Activated naive CD8-positive, alpha-beta T cell treated with anti-CD3 and anti-CD28 coated beads, Interleukin-2, amount 50 U/mL, for 16 hours (primary cell): ENCODE measurements at places on chromosomes 4 and X.

DNA sequence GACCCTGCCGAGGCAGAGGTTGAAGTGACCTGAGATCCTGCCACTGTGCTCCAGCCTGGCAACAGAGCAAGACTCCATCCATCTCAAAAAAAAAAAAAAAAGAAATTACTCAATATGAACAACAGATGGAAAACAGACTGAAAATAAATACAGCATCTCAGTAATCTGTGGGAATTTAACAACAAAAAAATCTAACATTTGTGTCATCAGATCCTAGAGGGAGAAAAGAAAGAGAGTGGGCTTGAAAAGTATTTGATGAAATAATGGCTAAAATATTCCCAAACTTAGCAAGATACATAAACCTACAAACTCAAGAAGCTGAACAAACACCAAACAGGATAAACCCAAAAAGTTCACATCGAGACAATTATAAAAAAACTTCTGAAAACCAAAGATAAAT lies 84.7 kb downstream of the CENPC start:
- no peak for DNase-seq

DNA sequence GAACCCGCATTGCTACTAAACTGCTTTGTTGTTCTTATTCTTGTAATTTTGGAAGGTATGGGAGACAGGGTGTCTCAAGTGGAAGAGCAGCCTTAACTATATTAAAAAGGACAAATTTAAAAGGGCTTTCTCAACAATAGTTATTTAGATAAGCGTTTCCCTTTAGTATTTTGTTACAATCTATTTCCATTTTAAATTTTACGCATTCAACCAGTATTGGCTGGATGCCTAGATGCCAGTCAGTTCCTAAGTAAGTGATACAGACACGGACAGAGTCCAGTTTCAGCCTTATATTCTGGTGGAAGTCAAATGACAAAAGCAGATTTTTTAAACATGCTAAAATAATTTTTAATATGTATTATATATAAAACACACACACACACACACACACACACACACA lies 28.3 kb downstream of the FAT1 start:
- no peak for DNase-seq

- DNase-seq, result no peak
Measured at GRCh38 chr4:95505799-95506198, 43.0 kb downstream of the UNC5C start.

- DNase-seq, result no peak
Measured at GRCh38 chr4:159983082-159983481, 880.2 kb downstream of the RAPGEF2 start.

DNA sequence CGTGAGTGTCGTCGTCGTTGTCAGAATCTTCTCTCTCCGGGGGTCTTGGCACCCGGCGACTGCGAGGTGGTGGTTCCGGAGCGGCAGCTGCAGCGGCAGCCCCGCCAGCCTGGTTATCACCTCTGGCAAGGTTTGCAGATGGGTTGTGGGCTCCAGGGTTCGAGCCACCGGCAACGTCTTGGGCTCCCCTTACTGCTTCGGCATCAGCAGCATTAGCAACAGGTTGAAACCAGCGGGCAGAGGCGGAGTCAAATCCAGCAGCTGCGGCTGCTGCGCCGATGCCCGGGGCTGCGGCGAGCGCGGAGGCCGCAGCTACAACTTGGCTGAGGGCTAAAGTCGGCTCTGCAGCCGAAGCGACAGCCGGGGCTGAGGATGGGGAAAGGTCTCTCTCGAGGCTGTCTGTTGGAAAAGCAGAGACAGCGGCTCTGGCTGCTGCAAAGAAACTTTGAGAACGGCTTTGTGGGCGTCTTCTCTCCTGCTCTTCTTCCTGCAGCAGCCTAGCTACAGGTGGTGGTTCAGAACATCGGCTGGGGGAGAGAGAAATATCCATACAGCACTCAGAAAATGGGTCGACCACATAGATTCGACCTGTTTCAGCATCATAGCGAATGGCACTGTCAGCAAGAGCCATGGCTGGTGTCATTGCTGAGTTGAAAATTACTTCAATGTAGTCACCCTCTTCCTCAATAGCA lies 3.6 kb downstream of the IRS4 start:
- DNase-seq, result no peak

GRCh38 chrX:85288992-85289723 lies 45.4 kb downstream of the ZNF711 start:
- DNase-seq, result no peak

DNA sequence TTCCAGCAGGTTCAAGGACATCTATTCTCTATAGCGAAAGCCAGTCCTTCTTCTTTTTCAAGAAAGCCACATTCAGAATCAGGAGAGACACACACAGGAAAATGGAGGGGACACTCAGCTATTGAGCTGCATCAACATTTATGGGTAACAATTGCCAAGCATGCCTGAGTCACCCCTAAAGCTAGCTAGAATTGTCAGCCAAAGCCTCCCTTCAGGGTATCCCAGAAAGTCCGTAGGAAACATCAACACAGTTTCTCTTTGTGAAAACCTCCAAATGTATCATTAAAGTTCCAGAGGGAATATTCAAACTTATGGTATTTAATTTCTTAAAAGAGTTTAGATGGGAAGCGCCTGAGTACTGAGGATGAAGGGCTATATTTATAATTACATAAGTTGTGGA lies 331.1 kb upstream of the SLC7A11 start:
- no peak for DNase-seq

- DNase-seq, result no peak
Measured at GRCh38 chr4:128579154-128579853, 230.2 kb upstream of the JADE1 start.

- DNase-seq, result no peak
Measured at GRCh38 chrX:18098763-18099162, 121.9 kb downstream of the BEND2 start.

DNA sequence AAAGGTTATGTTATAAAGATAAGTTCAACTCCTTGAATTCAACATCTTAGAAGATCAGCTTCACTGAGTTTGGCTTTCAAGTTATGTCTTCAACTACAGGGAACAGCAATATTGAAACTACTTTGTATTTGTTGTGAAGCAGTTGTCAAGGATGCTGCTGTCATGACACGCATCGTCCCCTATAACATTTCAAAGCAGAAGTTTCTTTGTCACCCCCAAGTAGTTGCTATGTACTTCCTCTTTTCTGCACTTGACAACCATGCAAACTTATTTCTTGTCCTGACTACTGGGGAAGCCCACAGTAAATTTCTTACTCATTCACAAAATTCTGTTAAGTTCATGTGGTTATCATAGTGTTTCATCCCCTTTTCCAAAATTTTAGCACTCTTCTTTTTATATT lies 14.3 kb downstream of the ANTXR2 start:
- DNase-seq, result no peak

DNA sequence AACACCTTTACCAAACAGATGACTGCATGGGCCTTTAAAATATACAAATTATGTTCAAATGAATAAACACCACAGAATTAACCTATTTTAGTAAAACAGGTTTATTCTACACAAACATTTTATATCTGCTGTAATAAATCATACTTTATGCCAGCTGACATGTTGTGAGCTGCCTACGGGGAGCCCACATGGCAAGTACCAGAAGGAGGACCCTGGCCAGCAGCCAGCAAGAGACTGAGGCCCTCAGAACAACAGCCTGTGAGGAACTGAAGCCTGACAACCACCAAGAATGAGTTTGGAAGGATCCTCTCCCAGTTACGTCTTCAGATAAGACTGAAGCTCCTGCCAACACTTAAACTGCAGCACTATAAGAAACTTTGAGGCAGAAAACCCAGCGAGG lies 377.0 kb downstream of the PDGFC start:
- DNase-seq, result no peak

DNA sequence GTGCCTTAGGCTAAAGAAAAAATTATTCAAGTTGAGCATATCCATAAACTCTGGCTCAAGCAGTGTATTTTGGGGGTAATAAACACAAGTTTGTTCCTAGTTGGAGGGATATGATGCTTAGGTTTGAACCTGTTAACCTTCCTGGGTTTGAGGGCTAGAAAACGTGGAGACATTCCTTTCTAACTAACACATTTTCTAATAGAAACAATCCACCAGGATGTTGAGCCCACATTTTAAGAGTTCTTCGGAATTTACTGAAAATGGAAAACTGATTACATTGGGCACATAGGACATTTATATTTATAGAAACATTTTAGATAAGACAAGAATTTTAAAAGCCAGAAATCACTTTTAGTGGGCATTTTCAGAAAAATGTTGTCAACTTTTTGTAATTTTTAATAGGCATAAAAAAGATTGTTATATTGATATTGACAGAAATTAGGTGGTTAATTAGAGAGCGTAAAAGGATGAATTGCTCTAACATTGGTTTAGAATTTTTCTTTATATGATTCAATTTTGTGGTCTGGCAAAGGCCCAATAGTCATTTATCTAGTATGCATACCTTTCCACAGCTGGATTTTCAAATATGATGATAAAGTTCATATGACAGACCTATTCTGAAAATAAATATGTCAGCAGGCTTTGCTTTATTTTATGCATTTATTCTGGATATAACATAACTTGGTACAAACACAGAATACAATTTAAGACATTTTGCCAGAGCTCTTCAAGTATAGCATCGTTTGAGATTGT lies 49.2 kb downstream of the CEP44 start:
- no peak for DNase-seq

- DNase-seq, result no peak
Measured at GRCh38 chr4:60611762-60612496, 588.2 kb upstream of the ADGRL3 start.

- DNase-seq, result no peak
Measured at GRCh38 chr4:109721033-109721432, 8.8 kb downstream of the PLA2G12A start.

- DNase-seq, result no peak
Measured at GRCh38 chrX:6813836-6814370, 279.0 kb upstream of the VCX3A start.

DNA sequence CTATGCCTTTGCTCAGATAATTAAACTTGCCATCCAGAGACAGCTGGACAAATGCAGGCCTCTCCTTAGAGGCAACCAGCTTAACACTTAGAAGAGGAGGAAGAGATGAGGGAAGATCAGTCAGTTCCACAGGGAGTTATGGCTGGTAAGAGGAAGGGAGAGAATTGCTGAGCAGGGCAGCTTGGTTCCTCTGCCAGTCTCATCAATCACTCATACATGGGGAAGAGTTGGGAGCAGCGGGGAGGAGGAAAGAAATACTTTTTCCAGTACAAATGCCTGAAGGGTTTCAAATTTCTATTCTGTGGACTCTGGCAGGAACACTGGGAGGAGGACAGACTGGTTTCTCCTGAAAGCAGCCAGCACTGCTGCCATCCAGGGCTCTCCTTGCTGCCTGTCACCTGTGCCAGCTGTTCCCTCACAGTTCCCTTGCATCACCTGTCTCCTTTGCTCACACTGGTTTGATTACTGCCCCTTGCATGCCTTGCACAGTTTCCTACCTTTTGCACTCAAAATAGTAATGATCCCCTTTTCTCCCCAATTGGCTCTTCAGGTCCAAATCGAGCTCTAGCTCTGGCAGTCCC lies 59.5 kb downstream of the PGRMC2 start:
- no peak for DNase-seq

DNA sequence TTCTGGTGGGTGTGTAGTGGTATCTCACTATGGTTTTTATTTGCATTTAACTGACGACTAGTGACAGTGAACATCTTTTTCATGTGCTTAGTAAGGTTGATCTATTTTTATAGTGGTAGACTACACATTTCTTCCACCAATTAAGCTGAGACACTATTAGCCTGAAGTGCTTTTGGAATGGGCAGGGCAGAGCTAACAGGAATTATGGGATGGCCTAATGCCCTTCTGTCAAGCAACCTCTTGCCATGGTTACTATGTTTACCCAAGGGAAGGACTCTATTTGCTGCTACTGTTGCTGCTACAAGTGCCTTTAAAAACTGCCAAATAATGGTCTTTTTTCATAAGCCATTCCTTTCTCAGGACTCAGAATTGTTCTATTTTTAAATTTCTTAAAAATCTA lies 676.7 kb upstream of the ACTRT1 start:
- no peak for DNase-seq

GRCh38 chr4:187166886-187167512 lies 443.3 kb upstream of the FAT1 start:
- no peak for DNase-seq

DNA sequence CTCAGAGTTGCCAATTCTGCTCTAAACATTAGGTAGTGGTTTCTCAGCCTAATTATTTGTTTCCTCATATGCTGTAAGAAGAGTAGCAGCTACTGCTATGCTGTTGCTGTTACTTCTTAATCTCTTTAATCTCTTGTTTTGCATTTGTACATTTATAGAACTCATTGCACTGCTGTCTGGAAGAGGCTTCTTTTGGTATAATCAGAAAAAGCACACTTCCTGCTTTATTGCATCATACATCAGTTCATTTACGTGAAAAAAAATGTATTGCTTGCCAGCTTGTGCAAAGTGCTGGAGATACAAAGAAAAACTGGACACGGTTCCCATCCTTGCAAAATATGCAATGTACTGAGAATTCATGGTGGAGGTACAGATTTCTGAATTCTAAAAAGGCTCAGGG lies 332.0 kb downstream of the GRXCR1 start:
- no peak for DNase-seq

GRCh38 chr4:53273726-53274125 lies 92.1 kb downstream of the SCFD2 start:
- DNase-seq, result no peak

DNA sequence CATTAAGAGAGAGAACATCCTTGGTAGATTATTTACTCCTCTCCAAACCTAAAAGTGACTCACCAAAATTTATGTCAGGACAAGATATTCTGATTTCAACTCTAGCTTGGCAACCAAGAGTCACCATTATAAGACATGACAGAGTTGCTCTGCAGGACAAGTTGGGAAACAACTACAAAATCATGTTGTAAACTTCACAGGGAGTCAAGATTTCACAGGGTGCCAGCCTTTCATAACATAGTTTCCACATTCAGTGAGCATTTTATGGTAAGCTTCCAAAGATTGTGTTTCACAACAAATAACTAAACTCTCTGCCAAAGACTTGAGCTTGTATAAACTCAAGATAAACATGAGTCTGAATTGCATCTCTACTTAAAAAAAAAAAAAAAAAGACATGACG lies 121.0 kb upstream of the DIAPH2 start:
- DNase-seq, result no peak

GRCh38 chr4:155984106-155984797 lies 30.6 kb upstream of the CTSO start:
- no peak for DNase-seq

DNA sequence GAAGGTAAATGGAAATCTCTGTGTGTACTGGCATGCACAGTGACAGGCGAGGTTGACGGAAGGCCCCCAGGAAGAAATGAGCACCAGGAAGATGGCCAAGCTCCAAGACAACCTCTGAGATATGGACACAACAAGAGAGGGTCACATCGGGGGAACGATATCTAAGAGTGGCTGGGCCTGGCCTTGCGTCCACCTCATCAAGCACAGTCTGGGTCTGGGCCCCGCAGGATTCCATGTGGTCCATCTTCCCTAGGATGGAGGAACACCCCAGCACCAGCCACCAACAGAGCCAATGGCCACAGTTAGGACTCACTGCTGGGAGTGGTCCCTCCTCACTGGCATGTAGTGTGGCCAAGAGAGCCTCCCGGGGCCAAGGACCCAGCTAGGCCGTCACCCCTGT lies 272.6 kb upstream of the AGTR2 start:
- no peak for DNase-seq

- DNase-seq, result no peak
Measured at GRCh38 chr4:148253768-148254167, 188.4 kb downstream of the NR3C2 start.

GRCh38 chr4:154707877-154708276 lies 35.9 kb upstream of the LRAT start:
- no peak for DNase-seq
